ENCODE measurements at places on chromosomes 1 and 21.

- DNase-seq = no peak
Measured at GRCh38 chr1:225422795-225423517, 4.9 kb downstream of the LBR start.

DNA sequence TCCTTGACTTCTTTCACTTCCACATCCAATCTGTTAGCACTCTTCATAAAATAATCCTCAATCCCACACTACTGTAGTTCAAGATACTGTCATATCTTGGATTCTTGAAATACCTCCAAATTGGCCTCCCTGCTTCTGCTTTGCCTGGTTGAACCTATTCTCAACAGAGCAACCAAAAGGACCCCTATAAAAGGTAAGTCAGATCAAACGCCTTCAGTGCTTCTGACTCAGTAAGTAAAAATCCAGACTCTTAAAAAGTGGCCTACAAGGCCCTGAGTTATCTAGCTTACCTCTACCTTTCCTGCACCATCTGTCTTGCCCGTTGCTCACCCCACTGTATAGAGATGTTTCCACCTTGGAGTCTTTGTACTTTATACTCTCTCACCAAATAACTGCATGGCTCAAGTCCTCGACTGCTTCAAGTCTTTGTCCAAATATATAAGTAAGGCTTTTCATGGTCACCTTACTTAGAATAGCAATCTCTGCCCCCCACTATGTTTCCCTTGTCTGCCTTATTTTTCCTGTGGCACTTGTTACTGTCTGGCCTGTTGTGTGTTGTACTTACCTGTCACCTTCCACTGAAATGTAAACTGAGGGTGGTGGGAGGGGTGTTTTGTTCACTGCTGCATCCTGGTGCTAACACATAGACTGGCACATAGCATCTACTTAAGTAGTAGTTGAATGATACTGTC is 5.1 kb upstream of the PIGV start:
- DNase-seq = no peak

DNA sequence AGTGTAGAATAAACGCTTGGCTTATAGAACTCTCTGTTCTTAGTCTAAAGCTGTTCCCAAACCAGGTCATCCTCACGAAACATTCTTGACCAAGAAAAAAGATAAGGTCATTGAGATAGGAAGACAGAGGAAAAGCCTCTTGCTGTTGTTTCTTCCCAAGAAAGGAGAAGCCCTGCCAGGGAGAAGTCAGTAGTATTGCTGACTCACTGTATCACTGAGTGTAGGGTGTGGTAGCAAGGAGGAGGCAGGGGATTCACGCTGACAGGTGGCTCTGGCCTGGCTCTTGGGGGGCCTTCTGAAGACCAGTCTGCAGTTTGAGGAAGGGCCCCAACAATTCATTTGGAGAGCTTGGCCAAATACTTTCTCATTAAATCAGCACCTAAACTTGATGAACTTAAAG is 97.8 kb downstream of the CD247 start:
- DNase-seq = no peak

DNA sequence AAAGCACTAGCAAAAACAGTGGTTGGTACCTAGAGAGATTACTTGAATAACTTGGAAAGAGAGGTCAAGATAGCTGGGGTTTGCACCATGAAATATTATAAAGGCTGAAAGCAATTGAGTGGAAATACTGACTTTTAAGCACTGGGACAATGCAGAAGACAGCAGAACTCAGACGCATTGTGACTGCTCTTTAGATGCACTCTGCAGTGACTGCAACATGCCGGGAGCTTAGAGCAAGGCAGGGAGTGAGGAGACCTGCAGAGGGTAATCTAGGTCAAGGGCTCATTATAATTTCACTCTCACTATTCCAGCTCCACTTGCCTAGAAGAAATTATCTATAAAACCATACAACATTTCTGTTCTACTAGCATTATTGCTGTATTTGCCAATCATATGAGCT is 36.6 kb downstream of the OLFM3 start:
- DNase-seq = no peak

GRCh38 chr1:226708342-226708780 is 30.7 kb downstream of the ITPKB start:
- no peak for DNase-seq

DNA sequence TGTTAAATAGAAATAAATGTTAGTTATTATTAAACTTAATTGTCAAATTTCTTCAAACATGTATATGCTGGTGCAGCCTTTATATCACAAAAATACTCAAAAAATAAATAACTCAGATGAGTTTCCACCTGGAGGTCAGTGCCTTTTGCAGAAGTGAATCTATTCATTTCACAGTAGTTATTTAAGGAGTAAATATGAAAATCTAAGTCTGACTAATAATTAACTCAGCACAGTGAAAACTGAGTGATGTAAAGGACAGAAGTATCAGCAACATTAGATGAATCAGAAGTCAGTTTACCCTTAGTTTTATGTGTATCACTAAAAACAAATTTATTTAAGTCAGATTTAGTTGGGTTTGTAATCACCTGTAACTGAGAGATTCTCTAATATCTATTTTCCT is 2135.4 kb downstream of the MRPL39 start:
- DNase-seq = peak; percentile 22

All from GM10248 (cell line).